ENCODE measurements at places on chromosomes 2 and 18. TPM values are rescaled to one million over a fixed set of nuclear protein-coding genes. Genes with fewer than 3 reads are reported as not detected.

The SH3RF3 gene
- 0.45 TPM for total RNA-seq

The DPYSL5 gene
- total RNA-seq, result not detected

The ZC3H15 gene
- 63.3 TPM for total RNA-seq

The NAPG gene
- total RNA-seq, result 36.9 TPM

The IGFBP2 gene
- total RNA-seq, result 1.2 TPM

The KRTCAP3 gene
- 10.1 TPM for total RNA-seq

The B3GNT7 gene
- total RNA-seq, result 0.15 TPM

The KCNK3 gene
- not detected for total RNA-seq

GRCh38 chr2:46091961-46092667 is 205.1 kb upstream of the EPAS1 start:
- H3K27me3 ChIP-seq, result no peaks in the 10 kb centered on the region
- H3K4me3 ChIP-seq, result no peak overlapping the region
- H3K4me1 ChIP-seq, result peaks cover 29% of the 10 kb centered on the region
- no peak for DNase-seq
- H3K36me3 ChIP-seq, result peaks cover 36% of the 10 kb centered on the region
- H3K27ac ChIP-seq, result peak overlapping the region; percentile 23

- no peak overlapping the region for H3K27ac ChIP-seq
- no peaks in the 10 kb centered on the region for H3K4me1 ChIP-seq
- no peaks in the 10 kb centered on the region for H3K36me3 ChIP-seq
- no peak overlapping the region for H3K4me3 ChIP-seq
- H3K27me3 ChIP-seq, result peaks cover 21% of the 10 kb centered on the region
These were observed 42.7 kb downstream of the BCL11A start for GRCh38 chr2:60510713-60511112.

DNA sequence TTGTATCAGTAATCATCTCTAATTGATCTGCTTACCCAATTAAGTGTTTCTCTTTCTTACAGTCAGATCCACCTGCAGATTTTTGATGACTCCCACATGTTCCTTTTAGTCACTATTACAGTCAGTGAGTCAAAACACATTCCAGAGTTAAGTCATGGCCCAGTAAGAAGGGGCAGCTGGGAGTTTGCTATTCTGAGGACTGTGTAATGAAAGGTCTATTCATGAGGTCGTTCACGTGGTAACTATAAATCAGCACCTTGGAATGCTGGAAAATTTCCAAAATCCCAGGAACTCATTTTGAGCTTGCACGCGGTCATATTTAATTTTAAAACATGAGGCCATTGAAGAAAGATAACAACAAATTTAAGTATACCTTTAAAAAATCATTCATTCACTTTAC is 252.5 kb downstream of the XIRP2 start:
- no peak overlapping the region for H3K27ac ChIP-seq
- no peaks in the 10 kb centered on the region for H3K36me3 ChIP-seq
- no peaks in the 10 kb centered on the region for H3K27me3 ChIP-seq
- H3K4me1 ChIP-seq, result no peaks in the 10 kb centered on the region
- DNase-seq, result no peak
- no peak overlapping the region for H3K4me3 ChIP-seq

- H3K4me1 ChIP-seq, result peaks cover 15% of the 10 kb centered on the region
- no peak overlapping the region for H3K4me3 ChIP-seq
- no peak overlapping the region for H3K27ac ChIP-seq
- no peaks in the 10 kb centered on the region for H3K36me3 ChIP-seq
- peaks cover 7% of the 10 kb centered on the region for H3K27me3 ChIP-seq
- DNase-seq, result no peak
These were observed 5.9 kb upstream of the LRPPRC start for GRCh38 chr2:44001716-44002115.

GRCh38 chr2:157692768-157693167 is 64.1 kb upstream of the ACVR1C start:
- H3K27ac ChIP-seq, result no peak overlapping the region
- no peak for DNase-seq
- no peaks in the 10 kb centered on the region for H3K4me1 ChIP-seq
- H3K36me3 ChIP-seq, result no peaks in the 10 kb centered on the region
- no peak overlapping the region for H3K4me3 ChIP-seq

GRCh38 chr18:74950479-74950878 is 258.5 kb downstream of the PTGR3 start:
- no peak for DNase-seq
- no peak overlapping the region for H3K27ac ChIP-seq
- H3K36me3 ChIP-seq, result no peaks in the 10 kb centered on the region
- H3K4me1 ChIP-seq, result peaks cover 20% of the 10 kb centered on the region
- H3K27me3 ChIP-seq, result no peaks in the 10 kb centered on the region
- no peak overlapping the region for H3K4me3 ChIP-seq

- H3K27me3 ChIP-seq, result no peaks in the 10 kb centered on the region
- no peaks in the 10 kb centered on the region for H3K36me3 ChIP-seq
- no peak for DNase-seq
These were observed 419.0 kb downstream of the DSC3 start for GRCh38 chr18:30623401-30624065.

DNA sequence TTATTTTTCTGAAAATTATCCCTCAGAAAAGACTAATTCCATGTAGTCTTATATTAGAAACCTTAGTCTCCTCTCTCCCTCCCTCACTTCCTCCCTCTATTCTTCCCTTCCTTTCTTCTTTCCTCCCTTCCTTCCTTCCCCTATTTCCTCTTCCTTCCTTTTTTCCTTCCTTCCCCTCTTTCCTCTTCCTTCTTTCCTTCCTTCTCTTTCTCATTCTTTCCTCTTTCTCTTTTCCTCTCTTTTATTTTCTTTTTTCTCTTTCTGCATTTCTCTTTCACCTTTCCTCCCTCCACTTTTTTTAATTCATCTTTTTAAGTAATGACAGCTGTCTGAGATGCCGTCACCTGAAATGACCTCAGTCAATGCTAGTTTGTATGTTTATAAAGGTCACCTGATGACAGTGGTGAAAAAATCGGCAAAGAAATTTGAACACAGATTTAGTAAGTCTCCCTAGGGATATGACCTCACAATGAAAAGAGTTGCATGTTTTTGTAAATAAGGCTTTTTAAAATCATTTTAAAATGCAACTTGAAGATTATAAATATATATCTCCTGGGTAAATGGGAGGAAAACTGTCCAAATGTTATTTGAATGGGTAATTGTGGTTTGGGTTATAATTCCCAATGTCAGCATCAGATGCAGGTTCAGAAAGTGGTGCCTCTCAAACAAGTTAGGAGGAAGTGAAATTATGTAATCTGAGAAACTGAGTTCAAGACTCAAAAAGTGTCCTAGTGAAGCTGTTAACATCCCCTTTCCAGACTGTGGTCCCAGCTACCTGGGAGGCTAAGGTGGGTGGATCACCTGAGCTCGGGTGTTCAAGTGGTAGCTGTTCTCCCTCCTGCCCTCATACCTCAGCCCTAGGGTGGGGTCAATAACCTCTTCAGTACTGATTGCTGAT is 90.3 kb upstream of the ST3GAL5 start:
- H3K27me3 ChIP-seq, result peaks cover 38% of the 10 kb centered on the region
- peaks cover 3% of the 10 kb centered on the region for H3K36me3 ChIP-seq
- no peak for DNase-seq
- H3K4me3 ChIP-seq, result no peak overlapping the region
- no peak overlapping the region for H3K27ac ChIP-seq
- H3K4me1 ChIP-seq, result peaks cover 8% of the 10 kb centered on the region

DNA sequence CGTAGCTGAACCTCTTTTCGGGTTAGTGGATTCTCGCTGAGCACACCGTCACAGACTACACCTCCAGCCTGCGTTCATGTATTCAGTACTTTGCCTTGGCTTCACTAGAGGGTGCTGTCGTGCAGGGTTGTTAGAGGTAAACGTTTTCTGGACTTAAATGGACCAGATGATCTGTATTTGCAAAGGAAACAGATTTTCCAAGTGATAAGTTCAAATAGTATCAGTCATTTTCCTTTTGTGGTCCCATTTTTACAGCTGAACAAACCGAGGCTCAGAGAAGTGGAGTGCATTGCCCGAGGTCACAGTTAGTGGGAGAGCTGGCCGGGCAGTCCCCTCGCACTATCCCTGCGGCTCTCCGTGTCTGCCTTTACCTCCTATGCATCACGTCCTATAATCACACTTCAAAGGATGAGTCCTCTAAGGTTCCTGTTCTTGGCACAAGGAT is 125.9 kb downstream of the MAP4K4 start:
- peak overlapping the region; percentile 14 for H3K4me3 ChIP-seq
- peaks cover 50% of the 10 kb centered on the region for H3K4me1 ChIP-seq
- peak; percentile 73 for DNase-seq

DNA sequence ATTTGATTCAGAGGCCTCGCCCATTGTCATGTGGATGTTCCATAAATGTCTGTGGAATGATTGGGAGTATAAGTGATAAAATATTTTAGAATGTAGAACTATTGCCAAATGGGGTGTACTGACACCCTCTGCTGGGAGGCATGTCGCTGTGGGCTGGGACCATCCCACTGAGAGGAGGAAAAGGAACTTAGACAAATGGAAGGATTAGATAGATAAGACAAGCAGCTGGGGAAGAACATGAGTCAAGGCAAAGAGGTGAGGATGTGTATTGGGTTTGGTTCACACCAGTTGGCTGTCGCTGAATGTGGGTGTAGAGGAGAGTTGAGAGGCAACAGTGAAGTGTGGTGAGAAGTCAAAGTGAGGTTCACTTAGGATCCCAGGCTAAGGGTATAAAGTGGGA is 4.0 kb downstream of the C2orf74 start:
- no peak for DNase-seq
- no peaks in the 10 kb centered on the region for H3K27me3 ChIP-seq
- H3K4me3 ChIP-seq, result no peak overlapping the region
- H3K36me3 ChIP-seq, result peaks cover 36% of the 10 kb centered on the region
- no peak overlapping the region for H3K27ac ChIP-seq
- peaks cover 19% of the 10 kb centered on the region for H3K4me1 ChIP-seq

DNA sequence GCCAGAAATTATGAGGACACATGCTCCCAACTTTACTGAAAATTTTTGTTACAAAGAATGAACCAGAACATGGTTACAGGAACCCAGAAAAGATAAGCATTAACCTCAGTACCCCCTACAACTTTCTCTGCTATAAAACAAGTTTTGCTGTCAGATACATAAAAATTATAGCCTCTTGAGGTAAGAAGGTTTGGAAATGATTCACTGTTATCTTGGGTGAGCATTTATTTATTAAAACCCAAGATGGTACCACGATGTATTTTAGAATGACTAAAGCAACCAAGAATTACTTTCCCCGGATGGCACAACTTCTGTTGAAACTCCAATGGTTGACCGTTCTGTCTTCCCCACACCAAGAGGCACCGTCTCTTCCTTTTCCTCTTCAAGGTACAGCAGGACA is 72.9 kb downstream of the RBMS1 start:
- peaks cover 2% of the 10 kb centered on the region for H3K27me3 ChIP-seq
- no peak overlapping the region for H3K4me3 ChIP-seq
- no peak for DNase-seq

GRCh38 chr2:16077601-16078000 is 137.3 kb downstream of the MYCN start:
- no peak overlapping the region for H3K27ac ChIP-seq
- no peaks in the 10 kb centered on the region for H3K4me1 ChIP-seq
- DNase-seq, result no peak
- H3K27me3 ChIP-seq, result no peaks in the 10 kb centered on the region
